Stimulated activated CD8-positive, alpha-beta memory T cell treated with anti-CD3 and anti-CD28 coated beads, Interleukin-4, amount 100 ng/mL, for 1 hour (primary cell): ENCODE measurements at places on chromosomes 12 and 14.

- no peak for DNase-seq
Observed at GRCh38 chr14:102492531-102492910, 17.1 kb downstream of the ANKRD9 start.

- DNase-seq, result no peak
Observed at GRCh38 chr12:19387161-19387560, 52.1 kb upstream of the AEBP2 start.

DNA sequence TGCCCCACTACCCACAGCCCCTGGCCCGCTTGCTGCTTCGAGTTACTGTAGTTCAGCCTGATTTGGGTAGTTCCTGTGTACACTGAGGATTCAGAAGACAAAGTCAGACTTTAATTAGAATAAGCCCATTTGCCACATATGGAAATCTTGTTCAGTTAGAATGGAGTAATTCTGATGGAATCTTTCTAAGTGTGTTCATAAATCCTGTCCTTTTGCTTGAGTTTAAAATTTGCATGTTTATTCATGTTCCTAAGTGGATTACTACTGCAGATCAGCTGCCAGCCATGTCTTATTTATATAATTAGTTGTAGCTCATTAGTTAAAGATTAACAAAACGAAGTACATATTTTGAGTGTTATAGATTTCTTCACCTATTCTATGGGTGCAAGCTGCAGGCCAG is 504.5 kb downstream of the PCNX1 start:
- DNase-seq, result no peak

DNA sequence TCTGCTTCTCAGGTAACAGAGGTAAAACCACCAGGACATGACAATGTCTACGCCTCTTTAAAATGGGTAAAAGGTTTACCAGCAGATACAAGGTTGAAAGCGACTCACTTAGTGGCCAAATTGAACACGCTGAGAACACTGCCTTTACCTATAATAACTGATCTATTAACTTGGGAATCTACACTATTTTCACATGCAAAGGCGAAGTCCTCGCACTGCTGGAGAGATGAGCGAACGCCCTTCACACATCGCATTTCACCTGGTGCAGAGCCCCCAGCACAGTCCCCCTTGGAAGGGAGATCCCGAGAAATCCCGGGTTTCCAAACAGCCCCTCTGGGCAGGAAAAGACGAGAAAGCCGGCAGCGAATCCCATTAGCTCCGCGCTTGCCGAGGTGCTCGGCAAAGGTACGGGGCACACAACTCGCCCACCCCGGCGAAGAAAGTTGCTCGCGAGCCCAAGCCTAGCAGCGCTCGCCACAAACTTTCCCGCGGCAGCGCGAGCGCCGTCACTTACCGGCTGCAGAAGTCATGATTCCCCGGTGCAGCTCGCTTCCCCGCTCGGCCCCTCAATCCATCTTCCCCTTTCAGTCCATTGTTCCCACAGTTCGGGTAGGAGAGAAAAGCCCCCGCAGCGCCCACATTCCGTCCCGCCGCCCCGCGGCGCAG is 423 bp downstream of the FGD6 start:
- DNase-seq, result no peak

- no peak for DNase-seq
Observed at GRCh38 chr12:66048835-66049537, 81.6 kb downstream of the LLPH start.

- DNase-seq, result no peak
Observed at GRCh38 chr12:19761463-19761862, 322.2 kb downstream of the AEBP2 start.

DNA sequence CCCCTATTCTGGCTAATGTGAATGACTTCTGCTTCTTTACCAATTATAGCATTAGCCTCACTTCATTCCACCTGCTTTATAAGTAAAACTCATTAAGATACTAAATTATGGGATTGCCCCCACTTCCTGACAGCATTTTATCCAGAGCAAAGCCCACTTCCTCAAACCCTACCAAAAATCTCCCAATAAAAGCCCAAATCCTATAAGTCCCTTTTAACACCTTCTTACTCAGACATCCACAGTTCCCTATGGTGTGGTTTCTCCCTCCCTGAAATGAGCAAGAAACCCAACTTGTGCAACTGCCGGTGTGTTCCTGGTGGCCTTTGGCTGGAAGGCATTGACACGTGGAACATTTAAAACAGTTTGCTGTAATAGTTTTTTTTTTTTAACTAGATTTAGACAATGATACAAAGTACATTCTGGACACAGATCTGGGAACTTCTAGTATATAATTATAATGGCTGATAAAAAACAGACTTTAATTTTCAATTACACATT is 53.1 kb downstream of the BRMS1L start:
- no peak for DNase-seq

- no peak for DNase-seq
Observed at GRCh38 chr12:16730772-16731171, 124.8 kb upstream of the LMO3 start.

DNA sequence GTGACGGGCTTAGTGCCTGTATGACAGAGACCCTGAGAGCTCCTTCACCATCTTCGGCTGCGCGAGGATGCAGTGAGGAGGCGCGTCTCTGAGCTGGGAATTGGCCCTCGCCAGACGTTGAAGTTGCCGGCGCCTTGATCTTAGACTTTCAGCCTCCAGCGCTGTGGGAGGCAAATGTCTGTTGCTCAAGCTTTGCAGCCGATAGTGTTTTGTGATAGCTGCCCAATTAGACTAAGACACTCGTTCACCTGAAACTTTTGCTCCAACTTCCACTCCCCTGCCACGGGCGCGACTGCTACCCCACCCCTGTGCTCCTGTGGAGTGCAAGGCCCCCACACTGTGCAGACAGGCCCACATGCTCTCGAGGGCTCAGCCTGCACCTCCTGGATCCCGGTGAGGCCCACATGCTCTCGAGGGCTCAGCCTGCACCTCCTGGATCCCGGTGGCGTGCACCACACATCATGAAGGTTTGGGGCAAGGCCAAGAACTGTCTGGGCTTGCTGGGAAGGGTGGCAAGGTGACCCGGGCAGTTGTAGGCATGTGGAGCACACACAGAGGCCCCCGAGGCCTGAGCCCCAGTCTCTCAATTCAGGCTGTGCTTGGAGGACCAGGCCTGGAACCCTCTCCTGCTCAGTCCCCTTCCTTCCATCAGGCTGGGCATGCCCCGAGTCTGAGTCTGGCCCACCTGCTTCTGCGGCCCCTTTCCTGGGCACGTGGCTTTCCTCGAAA is 324.6 kb downstream of the TMEM121 start:
- DNase-seq, result no peak

GRCh38 chr12:18718462-18718861 is 19.4 kb downstream of the PLCZ1 start:
- DNase-seq, result no peak

DNA sequence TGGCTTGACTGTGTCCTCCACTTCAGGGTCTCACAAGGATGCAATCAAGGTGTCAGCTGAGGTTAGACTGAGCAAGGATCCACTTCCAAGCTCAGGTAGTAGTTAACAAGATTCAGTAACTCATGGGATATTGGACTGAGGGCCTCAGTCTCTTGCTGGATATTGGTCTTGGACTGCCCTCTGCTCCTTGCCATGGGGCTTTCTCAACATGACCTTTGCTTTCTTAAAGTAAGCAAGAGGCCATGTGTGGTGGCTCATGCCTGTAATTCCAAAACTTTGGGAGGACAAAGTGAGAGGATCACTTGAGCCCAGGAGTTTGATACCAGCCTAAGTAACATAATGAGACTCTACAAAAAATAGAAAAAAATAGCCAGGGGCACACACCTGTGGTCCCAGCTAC is 231.3 kb upstream of the AMIGO2 start:
- no peak for DNase-seq

GRCh38 chr12:122371475-122372045 is 50.9 kb downstream of the CLIP1 start:
- no peak for DNase-seq

DNA sequence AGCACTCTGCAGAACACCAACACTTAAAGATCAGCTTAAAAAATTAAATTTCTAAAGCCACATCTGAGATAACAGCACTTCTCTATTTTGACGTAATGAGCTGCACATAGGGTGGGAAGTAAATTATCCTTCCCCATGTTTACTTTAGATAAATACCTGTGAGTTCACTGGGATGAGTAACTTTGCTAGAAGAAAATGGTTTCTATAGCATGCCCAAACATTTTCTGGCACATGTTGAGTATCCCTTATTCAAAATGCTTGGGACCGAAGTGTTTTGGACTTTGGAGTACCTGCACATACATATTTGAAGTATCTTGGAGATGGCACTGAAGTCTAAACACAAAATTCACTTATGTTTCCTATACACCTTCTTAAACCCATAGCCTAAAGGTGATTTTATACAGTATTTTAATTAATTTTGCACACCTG is 6.6 kb downstream of the SLC38A2 start:
- DNase-seq, result no peak

DNA sequence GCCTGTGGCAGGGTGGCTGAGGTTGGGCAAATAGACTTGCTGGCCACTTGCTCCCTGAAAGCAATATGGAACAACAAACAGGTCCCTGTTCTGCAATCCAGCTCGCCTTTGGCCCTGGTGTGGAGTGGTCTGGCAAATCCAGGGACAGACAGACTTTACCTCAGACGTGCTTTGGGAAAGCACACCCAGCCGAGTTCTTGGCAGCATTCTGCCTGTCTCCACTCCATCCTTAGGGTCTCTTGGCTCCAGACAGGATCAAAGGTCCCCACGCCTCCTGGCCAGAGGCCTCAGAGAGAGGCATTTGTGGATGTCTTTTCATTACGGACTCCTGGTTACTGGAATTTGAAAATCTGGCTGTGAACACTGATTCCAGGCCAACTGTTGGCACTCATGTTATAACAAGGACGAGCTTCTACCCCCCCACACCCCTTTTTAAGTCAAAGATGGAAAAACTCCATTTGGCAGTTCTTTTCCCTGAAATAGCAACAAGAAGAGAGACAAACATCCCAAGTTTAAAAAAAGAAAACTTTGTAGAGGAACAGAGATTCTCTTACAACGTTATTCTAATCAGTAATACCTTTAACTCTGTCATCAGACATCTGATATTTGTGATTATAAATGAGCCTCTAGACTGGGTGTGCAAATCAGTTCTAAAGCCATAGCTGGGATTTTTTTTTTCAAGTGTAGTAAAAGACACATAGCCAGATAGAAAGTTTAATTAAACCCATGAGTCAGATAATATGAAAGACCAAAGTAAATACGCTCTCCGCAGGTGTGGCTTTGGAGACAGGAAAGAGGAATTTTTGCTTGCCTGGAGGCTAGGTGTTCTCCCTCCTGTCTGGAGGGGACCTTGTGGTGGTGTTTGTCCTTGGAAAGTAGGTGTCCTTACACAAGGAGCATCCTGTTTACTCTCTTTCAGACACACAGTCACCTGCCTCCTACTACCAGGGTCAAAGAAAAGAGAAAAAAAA is 60.7 kb downstream of the GALNT8 start:
- no peak for DNase-seq

DNA sequence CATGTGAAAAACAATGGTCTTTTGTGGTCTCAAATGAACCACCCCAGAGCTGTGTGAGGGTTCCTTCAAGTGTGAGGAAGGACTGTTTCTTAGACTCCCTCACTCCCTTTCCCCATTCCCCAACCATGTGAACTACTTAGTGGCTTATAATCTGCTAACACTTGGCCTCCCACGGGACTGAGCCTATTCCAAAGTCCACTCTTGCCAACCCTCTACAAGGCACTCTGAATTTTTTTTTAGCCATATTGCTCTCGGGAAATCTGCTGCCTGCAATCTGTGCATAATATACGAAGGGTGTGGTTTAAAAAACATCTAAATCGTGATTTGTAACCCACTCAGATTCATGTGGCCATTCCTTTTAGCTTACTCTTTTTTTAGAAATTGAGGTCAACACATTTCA is 2.6 kb downstream of the SVOP start:
- DNase-seq, result no peak

DNA sequence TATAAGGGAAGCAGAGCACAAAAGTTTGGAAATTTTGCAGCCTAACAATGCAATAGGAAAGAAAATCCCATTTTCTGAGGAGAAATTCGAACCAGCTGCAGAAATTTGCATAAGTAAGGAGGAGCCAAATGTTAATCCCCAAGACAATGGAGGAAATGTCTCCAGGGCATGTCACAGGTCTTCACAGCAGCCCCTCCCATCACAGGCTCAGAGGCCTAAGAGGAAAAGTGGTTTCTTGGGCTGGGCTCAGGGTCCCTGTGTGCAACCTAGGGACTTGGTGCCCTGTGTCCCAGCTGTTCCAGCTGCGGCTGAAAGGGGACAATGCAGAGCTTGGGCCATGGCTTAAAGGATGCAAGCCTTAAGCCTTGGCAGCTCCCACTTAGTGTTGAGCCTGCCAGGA is 190.0 kb downstream of the MDGA2 start:
- no peak for DNase-seq

GRCh38 chr12:105978686-105979085 is 160.1 kb downstream of the NUAK1 start:
- no peak for DNase-seq

- DNase-seq, result peak; percentile 26
Observed at GRCh38 chr12:116599285-116600136, 40.3 kb downstream of the MAP1LC3B2 start.
